Naive thymus-derived CD8-positive, alpha-beta T cell (primary cell): ENCODE measurements at places on chromosomes 2 and 18.

DNA sequence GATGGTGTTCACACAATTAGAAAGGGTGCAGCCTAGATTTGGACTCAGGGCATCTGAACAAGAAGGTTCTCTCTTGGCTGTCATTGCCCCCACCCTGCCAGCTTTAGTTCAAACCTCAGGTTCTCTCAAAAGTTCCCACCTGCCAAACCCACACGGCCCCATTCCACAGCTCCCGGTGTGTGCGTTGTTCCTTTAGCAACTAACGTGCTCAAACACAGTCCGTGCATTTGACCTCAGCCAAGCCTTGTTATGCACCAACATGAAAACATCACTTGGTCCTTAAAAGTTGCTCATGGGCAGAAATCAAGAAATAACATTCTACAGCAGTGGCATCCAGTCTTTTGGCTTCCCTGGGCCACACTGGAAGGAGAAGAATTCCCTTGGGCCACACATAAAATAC, 32.0 kb downstream of the LOXHD1 start:
- no peak for DNase-seq

DNA sequence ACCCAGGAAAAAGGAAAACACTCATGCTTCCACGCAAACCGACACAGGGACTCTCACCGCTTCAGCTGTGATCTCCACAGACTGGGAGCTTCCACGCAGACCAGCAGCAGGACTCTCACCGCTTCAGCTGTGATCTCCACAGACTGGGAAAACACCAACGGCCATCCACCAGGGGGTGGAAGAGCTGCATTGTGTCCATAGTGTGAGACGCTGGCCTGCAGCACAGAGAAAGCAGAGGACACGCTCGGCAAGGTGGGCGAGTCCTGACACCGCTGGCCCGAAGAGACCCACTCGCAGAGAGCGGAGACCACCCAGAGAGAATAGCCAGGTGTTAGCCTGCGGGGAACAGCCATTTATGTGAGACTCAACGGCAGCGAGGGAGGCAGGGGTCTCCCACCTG, 42.5 kb upstream of the NFATC1 start:
- no peak for DNase-seq

GRCh38 chr2:109615637-109616144, 1.5 kb downstream of the SOWAHC start:
- no peak for DNase-seq

- DNase-seq: no peak
Observed at GRCh38 chr2:583666-584065, 93.5 kb downstream of the TMEM18 start.

GRCh38 chr2:5959836-5960820, 267.9 kb downstream of the SOX11 start:
- no peak for DNase-seq
